RPMI7951 (cell line): ENCODE measurements at places on chromosomes 3 and 15.

DNA sequence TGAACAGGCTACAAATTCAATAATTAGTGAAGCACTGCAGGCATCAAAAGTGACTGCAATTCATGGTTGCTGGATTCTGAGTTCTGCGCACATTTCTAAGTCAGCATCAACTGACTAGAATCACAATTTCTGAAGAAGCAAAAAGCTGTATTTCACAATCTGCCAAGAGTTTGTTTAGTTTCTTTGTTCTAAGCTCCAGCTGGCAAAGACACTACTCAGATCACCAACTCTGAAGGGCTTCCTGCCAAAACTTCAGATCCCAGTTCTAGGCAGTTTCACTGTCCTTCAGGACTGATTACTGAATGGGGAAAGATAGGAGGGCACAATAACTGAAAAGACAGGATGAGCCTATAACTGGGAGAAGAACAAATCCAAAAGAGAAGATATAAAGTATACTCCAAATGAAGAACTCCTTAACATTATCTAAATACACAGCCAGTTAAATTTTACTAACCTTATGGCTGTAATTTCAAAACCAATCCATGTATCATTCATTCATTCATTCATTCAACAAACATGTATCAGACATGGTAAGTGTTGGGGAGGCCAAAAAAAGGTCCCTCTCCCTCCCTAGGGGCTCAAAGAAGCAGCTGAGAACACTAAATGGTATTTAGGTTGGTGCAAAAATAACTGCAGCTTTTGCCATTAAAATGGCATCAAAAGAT is 17.1 kb downstream of the TJP1 start:
- peak; percentile 85 for DNase-seq

DNA sequence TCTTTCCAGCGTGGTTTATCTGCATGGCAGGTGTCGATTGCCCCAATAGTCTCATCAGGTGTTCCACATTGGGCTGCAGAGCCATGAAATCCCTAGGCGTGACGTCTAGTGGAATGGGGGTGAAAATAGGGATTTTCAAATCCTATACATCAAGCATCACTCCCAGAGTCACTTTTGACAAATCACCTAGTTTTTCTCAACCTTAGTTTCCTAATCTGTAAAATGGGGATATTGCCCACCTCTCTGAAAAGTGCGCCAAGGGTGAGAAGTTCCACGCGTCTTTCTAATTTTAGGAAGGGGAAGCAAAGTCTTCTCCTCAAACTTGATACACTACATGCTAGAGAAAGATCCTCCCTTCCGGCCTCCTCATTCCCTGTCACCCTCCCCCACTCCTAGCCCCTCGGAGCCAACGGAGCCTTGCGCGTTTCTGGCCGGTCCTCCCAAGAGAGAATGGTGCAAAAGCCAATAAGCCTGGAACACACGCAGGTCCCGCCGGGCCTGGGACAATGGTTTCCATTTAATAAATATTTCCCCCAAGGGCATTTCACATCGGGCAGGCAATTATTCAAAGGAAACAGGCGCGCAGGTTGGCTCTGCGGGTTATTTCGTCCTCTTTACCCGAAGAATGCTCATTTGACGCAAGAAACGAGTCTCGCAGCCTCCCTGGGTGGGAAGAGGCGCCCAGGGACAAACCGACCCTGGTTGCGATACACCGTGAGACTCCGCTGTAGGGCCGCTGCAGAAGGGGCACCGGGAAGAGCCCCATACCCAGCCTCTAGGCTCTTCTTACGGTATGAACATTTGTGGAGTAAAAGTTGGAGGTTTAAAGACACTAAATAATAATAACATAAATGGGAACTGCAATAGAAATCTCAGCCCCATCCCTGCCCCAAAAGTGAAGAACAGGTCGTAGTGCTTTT is 1.2 kb upstream of the SOX14 start:
- no peak for DNase-seq

DNA sequence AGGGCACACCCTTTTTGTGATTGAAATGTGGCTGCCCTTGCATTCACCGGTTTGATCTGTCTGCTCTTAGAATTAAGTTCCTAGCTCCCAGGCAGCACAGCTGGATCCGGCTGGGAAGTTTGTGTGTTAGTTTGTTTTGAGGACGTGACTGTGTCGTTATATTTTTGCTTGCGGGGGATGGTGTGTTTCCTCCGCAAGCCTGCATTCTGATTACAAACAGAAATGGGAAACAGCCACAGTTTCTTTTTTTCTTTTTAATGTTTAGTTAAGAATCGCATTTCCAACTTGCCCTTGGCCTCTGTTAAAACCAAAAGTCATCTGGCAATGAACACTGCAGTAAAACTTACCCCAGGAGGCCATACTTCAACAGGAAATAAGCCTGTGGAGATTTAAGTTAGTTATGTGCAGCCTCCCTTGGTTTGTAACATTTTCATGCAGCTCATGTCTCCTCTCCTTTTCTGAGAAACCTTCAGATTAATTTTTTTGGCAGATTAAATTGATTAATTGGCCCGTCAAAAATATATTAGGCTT is 888 bp downstream of the TMOD3 start:
- DNase-seq, result peak; percentile 60

- DNase-seq, result no peak
Measured at GRCh38 chr3:63076357-63076756, 201.1 kb upstream of the CADPS start.
